Mesendoderm (in vitro differentiated cells): ENCODE measurements at places on chromosomes 16 and 17.

DNA sequence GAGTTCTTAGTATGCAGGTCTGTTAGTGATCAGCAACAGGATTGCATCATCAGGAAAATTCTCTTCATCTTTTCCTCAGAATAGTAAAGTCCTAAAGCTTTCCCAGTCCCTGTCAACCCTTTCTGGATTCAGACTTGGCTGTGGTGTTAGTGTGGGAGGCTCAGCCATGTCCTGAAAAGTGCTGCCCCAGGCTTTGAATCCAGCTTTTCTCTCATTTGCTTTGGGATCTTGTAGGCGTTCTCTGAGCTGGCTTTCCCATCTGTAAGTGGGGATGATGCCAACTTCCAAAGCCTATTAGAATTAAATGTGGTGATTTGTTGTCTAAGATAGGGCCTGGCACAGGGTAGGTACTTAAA lies 3.0 kb downstream of the ALKBH5 start:
- no peak for DNase-seq

DNA sequence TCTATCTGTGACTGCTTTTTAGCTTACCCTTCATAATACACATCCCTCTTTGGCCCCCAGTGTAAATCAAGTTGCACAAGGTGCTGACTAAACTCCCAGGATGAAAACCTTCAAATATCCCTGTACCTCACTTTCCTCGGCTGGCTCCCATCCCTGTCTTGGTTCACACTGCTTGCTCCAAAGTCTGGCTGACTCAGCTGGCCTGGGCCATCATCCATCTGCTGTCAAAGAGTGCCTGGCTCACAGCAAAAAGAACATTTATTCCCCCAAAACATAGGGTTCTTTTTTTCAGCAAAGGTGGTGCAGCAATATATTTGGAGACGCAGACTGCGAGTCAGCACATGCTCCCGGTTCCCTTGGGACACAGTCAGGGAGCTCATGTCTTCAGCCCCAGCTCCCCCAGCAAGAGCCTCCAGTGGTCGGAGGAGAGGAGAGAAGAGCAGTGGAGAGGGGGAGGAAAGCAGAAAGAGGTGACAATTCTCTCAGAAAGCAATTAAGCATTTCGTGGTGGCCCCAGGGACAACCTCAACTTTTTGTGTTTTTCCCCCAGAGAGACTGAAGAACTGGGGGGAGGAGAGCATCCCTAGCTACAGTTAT lies 26.1 kb downstream of the GPR142 start:
- DNase-seq, result no peak

- DNase-seq, result peak; percentile 86
These were observed 44.2 kb downstream of the PSMD12 start for GRCh38 chr17:67322042-67322787.

DNA sequence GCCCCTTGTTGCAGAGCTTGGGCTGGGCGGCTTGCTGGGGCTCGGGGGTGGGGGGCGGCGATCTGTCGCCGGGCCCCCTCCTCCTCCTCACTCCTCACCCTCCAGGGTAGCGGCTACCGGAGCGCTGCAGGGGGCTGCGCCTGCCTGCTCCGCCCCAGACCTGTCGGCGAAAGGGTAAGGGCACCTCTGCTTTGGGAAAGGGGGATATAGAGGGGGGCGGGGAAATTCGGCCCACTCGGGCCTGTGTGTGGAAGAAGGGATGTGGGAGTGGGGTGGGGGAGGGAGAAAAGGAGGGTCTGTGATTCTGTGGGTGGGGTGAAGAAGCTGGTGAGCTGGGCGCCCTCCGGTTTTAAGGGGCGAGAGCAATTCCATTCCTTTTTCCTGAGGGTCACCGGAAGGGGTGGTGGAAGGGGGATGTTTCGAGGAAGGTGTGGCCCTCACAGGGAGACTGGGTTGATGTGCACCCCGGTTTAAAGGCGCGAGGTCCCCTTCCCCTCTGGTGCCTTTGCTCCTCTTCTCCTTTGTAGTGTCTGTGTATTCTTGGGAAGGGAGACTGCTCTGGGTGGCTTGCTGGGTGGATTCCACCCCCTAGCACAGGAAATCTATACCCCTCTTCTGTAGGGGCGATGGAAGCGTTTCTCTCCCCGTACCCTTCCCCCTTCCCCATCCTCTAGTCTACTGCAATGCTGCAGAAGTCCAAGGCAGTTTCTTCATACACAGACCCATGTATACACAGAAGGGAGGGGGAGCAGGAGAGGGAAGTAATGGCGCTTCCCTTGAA lies 878 bp downstream of the TAOK1 start:
- peak; percentile 51 for DNase-seq

- no peak for DNase-seq
These were observed 5.0 kb upstream of the SRL start for GRCh38 chr16:4246777-4247459.

DNA sequence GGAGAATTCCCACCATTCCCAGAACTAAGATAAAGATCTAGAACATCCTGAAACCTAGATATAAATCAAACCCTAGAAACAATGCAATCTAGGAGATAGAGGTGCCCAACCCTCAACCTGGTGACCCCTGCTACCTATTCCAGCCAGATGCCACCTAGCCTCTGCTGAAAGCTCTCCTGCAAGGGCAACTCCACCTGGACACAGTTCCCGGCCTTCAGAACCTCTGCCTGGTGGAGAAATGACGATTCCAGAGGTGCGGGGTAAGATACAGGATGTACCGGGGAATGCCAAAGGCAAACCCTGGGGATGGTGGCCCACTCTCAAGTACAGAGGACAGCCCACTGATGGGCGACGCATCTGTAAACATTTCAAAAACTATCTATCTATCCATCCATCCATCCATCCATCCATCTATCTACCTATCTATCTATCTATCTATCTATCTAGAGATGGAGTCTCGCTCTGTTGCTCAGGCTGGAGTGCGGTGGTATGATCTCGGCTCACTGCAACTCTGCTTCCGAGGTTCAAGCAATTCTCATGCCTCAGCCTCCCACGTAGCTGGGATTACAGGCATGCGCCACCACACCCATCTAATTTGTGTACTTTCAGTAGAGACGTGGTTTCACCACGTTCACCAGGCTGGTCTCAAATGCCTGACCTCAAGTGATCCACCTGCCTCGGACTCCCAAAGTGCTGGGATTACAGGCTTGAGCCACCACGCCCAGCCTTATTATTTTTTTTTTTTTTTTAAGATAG lies 19.0 kb downstream of the MEAK7 start:
- no peak for DNase-seq

DNA sequence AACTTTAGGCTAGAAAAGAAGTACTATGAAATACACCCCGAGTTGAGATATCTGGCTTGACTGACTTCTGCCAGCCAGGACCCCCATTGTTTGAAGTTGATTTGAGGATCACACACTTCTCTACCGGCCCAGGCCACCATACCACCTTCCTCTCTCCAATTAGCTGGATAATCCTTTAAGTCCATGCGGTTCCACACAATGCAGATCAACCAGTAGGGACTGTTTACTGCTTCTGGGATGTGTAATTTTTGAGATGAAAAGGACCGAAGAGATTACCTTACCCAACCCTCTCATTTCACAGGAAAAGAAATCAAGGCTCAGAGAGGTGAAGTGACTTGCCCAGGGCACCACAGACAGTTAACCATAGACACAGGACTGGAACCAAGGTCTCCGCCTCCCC lies 20.5 kb downstream of the ERN1 start:
- peak; percentile 26 for DNase-seq

GRCh38 chr17:14616528-14616927 lies 315.6 kb downstream of the HS3ST3B1 start:
- DNase-seq, result no peak

GRCh38 chr17:81254955-81255717 lies 16.0 kb downstream of the NDUFAF8 start:
- peak; percentile 73 for DNase-seq

DNA sequence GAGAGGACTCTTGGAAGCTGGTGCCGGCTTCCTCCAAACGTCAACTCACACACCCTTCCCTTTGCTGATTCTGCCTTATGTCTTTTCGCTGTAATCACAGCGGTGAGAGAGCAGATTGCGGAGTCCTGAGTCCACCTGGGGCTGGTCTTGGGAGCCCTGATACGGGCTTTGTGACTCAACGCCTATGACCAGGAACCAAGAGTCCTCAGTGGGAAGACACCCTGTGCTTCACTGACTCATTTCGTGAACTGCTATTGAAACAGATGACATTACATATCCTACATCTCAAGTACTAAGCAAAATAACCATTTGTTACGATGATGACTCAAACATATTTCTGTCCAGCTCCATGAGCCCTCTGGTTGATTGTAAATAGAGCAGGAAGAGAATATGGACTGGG lies 90.7 kb upstream of the CREBBP start:
- no peak for DNase-seq

GRCh38 chr17:66625311-66625767 lies 209.6 kb upstream of the CACNG5 start:
- peak; percentile 45 for DNase-seq

DNA sequence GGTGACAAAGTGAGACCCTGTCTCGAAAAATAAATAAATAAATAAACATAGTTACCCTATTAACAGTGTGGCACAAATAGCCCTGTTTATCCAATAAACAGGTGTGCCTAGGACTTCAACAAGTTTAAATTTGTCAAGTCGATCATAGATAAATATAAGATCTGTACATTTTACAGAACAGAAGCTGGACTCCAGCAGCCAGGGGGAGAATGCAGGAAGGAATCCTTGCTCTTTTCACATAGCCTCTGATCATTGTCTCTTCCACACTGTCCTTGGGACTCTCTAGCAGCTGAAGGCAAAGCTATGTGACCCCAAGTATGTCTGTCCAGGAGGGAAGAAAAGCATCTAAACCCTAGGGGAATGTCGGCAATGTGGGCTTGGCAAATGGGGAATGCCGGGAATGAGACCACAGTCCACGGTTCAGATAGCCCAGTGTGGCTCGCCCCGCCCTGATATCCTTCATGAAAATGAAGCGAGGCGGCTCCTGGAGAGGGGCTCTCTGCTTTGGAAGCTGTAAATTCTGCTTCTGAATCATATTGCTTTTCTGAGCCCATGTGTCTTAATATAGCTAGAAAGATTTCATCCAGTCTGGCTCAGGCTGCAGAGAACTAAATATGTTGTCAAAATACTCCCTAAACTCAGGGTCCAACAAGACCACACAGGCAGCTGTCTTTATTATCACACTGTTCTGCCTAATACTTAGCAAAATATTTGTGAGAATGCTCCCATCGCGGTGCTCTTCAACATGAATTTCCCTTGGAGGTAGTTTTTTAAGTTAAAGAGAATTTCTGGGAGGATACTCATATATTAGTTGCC lies 24.9 kb upstream of the GRB2 start:
- peak; percentile 96 for DNase-seq

GRCh38 chr16:89170346-89171215 lies 967 bp upstream of the CDH15 start:
- DNase-seq, result peak; percentile 60

DNA sequence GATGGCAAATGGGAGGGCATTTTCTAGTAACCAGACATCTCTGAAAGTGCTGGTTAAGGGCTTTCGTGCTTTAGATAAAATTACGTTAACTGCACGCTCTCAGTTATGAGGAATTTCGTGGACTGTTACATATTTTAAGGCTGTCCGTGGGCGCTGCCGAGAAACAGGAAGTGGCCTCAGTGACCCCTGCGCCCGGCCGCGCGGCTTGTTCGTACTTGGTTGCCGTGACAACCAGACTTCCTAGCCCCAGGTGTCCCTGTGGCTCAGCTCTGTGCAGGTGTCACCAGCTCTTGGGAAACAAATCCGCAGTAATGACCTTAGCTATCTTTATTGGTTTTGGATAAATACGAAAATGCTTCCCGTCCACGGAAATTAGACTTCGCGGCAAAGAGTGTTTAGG lies 52.7 kb downstream of the LMF1 start:
- no peak for DNase-seq

GRCh38 chr17:62867303-62867702 lies 59.2 kb upstream of the MARCHF10 start:
- no peak for DNase-seq

- DNase-seq, result no peak
These were observed 4.5 kb downstream of the USP10 start for GRCh38 chr16:84704253-84704652.

- no peak for DNase-seq
These were observed 41.0 kb downstream of the STAT3 start for GRCh38 chr17:42347198-42347597.

- peak; percentile 98 for DNase-seq
These were observed 24.8 kb upstream of the MRPS23 start for GRCh38 chr17:57874434-57875289.

DNA sequence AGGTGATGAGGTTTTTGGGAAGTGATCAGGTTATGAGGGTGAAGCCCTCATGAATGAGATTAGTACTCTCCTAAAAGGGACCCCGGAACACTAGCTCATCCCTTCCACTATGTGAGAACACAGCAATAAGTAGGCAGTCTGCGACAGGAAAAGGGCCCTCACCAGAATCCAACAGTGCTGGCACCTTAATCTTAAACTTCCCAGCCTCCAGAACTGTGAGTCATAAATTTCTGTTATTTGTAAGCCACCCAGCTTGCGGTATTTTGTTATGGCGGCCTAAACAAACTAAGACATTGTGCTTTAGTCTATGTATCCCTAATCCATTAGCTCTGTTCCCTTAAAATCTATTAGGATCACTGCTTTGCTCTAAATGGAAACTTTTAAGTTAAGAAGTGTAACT lies 8.5 kb downstream of the SLFN12 start:
- DNase-seq, result no peak

GRCh38 chr17:80000981-80001775 lies 34.5 kb downstream of the TBC1D16 start:
- DNase-seq, result no peak

GRCh38 chr17:41082626-41083025 lies 1.3 kb upstream of the KRTAP4-7 start:
- no peak for DNase-seq

GRCh38 chr17:51995797-51996403 lies 162.6 kb downstream of the CA10 start:
- peak; percentile 67 for DNase-seq

GRCh38 chr17:38742411-38743308 lies 5.5 kb downstream of the PCGF2 start:
- DNase-seq, result no peak

DNA sequence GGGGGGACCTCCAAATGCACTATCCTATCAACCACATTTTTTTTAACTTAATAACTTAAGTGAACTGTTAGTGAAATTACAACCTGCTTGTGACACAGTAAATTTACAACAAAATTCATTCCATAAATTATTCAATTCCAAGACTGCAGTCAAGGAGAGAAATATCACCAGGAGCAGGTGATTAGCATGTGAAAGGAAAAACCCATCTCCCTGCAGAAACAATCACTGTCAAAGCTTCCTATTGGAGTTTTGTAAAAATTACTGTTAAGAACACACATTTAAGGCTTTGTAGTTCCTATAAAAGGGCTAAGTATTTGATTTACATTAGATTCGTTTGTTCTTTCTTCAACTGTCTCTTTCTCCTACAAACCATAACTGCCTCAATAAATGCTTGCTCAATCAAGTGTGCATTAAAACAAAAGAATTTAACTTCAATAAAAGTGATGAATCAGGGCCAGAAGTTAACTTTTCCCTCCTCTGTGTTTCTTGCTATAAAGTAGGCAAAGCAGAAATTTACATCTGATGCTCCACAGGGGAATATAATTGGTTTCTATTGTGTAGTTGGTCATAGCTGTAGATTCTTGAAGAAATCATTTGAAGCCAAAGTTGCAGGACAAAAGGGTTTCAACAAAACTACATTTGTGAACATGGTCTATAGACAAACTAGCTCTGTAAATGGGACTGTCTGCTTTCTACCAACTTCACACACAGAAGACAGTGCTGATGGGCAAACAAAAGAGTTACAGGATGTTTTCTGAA lies 195.1 kb upstream of the PSMD7 start:
- no peak for DNase-seq

- DNase-seq, result peak; percentile 58
These were observed 17.0 kb downstream of the ABCC1 start for GRCh38 chr16:15966420-15966819.
